Panc1 (cell line): ENCODE measurements at places on chromosomes 11 and 22. TPM values are rescaled to one million over a fixed set of nuclear protein-coding genes. Genes with fewer than 3 reads are reported as not detected.

- no peak overlapping the region for H3K27ac ChIP-seq
- H3K27me3 ChIP-seq, result no peaks in the 10 kb centered on the region
- DNase-seq, result no peak
These were observed 4.8 kb upstream of the NLRP10 start for GRCh38 chr11:7969756-7970646.

DNA sequence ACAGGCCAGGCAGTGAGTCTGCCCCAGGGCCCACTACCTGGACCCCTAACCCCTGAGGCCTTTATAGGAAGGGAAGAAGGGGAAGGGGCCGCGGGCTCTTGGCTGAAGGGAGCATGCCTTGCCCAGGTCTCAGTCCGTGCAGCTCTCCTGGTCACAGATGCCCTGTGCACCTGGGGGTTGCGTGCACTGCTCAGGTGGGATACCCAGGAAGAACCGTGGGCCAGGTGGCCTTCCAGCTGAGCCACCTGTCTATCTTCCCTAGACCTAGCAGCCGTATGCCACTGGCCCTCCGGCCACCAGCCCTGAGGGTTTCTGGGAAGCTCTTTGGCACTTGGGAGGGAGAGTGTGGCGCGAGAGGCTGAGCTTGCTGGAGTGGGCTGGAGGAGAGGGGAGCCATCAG, 1178.6 kb downstream of the BRD1 start:
- H3K4me3 ChIP-seq, result no peak overlapping the region
- DNase-seq, result no peak
- no peaks in the 10 kb centered on the region; the same call in 1 of the 2 replicates for H3K27me3 ChIP-seq
- H3K27ac ChIP-seq, result no peak overlapping the region
- no peaks in the 10 kb centered on the region for H3K4me1 ChIP-seq

DNA sequence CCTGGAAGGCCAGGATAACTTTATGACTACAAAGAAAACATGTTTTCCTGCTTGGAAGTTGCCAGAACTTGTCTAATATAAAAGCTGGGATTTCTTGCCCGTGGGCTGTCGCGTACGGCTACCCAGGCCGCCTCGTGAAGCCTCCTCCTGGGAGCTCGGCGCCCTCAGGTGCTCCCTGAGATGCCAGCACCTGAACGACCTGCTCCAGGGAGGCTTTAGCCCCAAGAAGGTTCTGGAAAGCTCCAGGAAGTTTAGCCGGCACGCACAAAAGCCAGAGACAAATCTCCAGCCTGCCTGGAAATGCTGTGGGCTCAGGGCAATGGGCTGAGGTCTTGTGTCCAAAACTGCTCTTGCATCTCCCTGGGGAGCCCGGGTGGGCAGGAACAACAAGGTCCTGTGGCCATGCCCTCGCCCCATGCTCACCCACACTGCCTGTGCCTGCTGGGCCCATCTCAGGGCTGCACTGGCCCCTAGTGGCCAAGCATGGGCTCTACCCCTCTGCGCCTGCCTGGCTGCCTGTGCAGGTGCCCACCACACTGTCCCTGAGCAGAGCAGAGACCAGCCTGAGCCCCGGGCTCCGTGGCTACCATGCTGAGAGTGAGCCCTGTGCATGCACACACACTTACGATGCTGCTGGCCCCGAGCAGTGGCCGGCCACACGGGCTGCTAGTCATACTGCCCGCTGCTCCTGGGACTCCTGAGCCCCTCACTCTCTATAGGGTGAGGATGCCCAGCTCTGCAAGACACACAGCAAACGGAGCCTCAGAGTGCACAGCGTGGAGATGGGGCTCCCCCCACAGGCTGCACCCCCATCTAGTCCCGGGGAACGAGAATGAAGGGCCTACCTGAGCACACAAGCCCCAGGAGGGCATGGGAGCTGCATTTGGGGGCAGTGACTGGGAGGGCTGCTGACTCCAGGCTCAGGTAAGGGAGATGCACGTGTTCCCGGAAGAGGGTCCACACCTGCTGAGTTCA, 4.9 kb upstream of the CELSR1 start:
- no peaks in the 10 kb centered on the region for H3K27me3 ChIP-seq
- no peak overlapping the region for H3K4me3 ChIP-seq
- no peaks in the 10 kb centered on the region for H3K36me3 ChIP-seq

GRCh38 chr11:61914471-61915171, 2.7 kb downstream of the RAB3IL1 start:
- H3K36me3 ChIP-seq, result no peaks in the 10 kb centered on the region
- H3K4me1 ChIP-seq, result no peaks in the 10 kb centered on the region
- DNase-seq, result no peak

- no peaks in the 10 kb centered on the region for H3K27me3 ChIP-seq
- DNase-seq, result no peak
- no peak overlapping the region for H3K27ac ChIP-seq
- peaks cover 6% of the 10 kb centered on the region; the same call in 1 of the 2 replicates for H3K4me1 ChIP-seq
These were observed 14.2 kb upstream of the ZC3H12C start for GRCh38 chr11:110078923-110079544.

Gene NAALAD2
- total RNA-seq, result not detected

Gene GGTLC2
- total RNA-seq, result not detected

DNA sequence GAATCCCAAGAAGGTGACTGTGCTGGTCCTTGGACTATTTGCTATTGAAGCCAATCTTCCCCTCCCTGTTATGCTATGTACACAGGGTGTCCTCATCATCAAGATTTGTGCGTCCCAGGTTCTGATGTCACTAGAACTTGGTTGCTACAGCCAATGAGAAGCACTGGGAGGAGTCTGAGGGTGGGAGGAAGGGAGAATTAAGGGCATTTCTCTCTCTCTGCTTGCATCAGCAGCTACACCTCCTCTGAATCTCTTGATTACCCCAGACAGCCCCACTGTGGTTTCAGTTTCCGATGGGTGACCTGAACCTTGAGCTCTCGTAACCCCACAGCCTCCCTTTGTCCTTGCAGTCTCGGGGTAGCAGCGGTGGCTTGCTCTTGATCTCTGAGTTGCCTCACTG, 212.4 kb upstream of the SESN3 start:
- DNase-seq, result no peak
- H3K36me3 ChIP-seq, result no peaks in the 10 kb centered on the region
- H3K27me3 ChIP-seq, result no peaks in the 10 kb centered on the region
- no peaks in the 10 kb centered on the region for H3K4me1 ChIP-seq

DNA sequence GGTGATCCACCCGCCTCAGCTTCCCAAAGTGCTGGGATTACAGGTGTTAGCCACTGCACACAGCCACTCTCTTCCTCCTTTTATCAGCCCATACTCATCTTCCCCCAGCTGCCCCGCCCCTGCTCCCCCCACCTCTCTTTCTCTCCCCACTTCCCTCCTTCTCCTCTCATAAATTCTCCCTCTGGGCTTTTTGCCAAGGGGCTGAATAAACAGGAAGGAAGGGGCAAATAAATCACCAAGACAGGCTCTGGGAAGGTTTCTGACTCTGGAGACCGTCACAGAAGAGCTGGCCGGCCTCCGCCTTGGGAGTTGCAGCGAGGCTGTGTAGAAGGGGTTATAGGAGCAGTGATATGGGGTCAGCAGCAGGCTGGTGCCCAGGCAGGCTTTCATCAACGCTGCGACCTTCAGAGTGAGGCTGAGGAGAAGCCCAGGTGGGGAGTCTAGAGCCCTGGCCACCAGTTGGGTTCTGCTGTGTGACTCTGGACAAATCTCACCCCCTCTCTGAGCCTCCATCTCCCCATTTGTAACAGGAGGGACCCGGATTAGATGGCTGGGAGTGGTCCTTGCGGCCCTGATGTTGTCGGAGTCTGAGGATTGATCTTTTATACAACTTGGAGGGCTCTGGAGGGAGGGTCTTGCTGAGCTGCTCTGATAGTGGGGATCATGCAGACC, 62.6 kb upstream of the RASD2 start:
- H3K36me3 ChIP-seq, result no peaks in the 10 kb centered on the region
- no peak overlapping the region for H3K27ac ChIP-seq
- H3K4me3 ChIP-seq, result no peak overlapping the region
- H3K27me3 ChIP-seq, result no peaks in the 10 kb centered on the region
- H3K4me1 ChIP-seq, result no peaks in the 10 kb centered on the region

Gene CBLIF
- not detected for total RNA-seq

DNA sequence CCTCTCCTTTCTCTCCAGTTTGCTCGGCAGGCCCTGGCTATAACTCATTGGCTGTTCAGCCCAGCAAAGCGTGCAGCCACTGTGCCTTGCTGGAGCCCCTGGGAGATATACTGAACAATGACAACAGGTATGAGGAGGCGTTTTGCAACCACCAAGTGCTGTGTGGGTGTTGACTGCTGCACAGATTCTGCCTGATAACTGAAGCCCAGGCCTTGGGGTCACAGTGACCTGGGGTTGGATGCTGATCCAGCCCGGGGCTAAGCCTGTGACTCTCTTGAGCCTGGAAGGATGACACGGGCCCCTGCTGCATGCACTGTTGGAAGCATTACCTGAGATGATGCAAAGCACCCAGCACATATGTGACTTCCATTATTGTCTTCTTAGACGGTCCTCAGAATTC, 13.7 kb upstream of the A4GALT start:
- DNase-seq, result no peak
- H3K4me1 ChIP-seq, result no peaks in the 10 kb centered on the region
- no peak overlapping the region for H3K4me3 ChIP-seq
- H3K27me3 ChIP-seq, result no peaks in the 10 kb centered on the region
- no peaks in the 10 kb centered on the region for H3K36me3 ChIP-seq

DNA sequence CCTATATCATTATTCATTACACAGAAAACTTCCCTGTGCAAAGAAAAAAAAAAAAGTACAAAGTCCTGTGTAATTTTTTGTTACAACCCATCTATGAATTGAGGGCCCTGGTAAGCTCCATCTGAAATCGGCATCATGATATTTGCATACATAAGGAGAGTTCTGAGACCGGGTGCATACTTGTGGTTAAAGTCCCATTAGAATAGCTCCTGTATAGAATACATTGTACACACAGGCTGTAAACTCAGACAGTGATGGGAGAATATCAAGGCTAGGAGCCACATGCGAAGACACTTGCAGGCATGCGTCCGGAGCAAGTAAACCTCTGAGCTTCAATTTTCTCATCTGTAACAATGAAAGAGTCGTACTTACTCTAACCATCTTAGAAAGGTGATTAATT, 353.2 kb downstream of the ETS1 start:
- H3K27me3 ChIP-seq, result no peaks in the 10 kb centered on the region
- H3K4me1 ChIP-seq, result no peaks in the 10 kb centered on the region
- H3K27ac ChIP-seq, result no peak overlapping the region

- H3K4me3 ChIP-seq, result no peak overlapping the region
- no peaks in the 10 kb centered on the region for H3K36me3 ChIP-seq
- no peaks in the 10 kb centered on the region for H3K27me3 ChIP-seq
- no peaks in the 10 kb centered on the region for H3K4me1 ChIP-seq
- no peak overlapping the region for H3K27ac ChIP-seq
- no peak for DNase-seq
These were observed 301.8 kb upstream of the FAT3 start for GRCh38 chr11:91922846-91923245.

Gene REXO2
- 111 TPM for total RNA-seq

DNA sequence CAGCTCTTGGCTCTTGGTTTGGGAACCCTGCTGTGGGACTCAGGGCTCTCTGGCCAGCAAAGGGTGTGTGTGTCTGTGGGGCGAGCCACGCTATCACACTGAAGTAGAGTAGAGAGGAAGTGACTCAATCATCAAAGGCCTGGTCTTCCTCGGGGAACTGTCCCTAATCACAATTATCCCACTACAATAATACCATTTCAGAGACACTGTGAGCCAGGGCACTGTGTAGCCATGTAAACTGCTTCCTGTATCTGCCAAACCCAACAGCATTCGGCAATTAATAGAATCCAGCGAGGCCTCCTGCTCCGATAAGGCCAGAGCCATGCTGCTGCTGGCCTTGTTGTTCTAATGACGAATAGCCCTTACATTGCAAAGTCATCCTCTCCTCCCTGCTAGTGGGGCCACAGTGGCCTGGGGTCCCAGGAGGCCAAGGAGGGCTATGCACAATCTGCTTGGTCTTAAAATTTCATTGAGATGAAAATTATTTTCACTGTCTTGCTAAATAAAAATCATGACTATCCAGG, 49.8 kb upstream of the LMO2 start:
- H3K4me3 ChIP-seq, result no peak overlapping the region
- DNase-seq, result no peak
- H3K27me3 ChIP-seq, result no peaks in the 10 kb centered on the region; the same call in 1 of the 2 replicates
- no peaks in the 10 kb centered on the region for H3K36me3 ChIP-seq

DNA sequence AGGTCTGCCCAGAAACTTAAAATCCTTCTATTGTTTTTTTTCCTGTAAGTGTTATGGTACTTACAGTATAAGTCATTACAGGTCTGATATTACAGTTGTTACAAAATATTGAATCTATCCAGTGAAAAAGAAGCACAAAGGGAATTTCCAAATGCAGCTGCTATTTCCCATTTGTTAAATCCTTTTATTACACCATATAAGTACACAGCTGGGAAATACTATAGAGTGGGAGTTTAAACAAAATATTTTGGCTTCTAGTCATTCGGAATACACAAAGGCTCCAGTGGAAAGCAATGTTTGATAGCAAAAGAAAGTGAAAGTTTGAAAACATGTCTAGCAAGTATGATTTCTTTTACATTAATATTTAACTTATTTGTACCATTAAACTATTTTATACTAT, 18.0 kb downstream of the SOX6 start:
- no peaks in the 10 kb centered on the region for H3K4me1 ChIP-seq
- H3K27ac ChIP-seq, result no peak overlapping the region
- no peak for DNase-seq
- H3K27me3 ChIP-seq, result no peaks in the 10 kb centered on the region

- no peaks in the 10 kb centered on the region for H3K27me3 ChIP-seq
- H3K36me3 ChIP-seq, result no peaks in the 10 kb centered on the region
These were observed 5.5 kb upstream of the DNAL4 start for GRCh38 chr22:38799265-38800002.

Gene APOA4
- total RNA-seq, result not detected

- no peak for DNase-seq
- no peaks in the 10 kb centered on the region for H3K36me3 ChIP-seq
- no peak overlapping the region for H3K4me3 ChIP-seq
- no peaks in the 10 kb centered on the region for H3K4me1 ChIP-seq
- H3K27ac ChIP-seq, result no peak overlapping the region
These were observed 159.1 kb downstream of the WNT11 start for GRCh38 chr11:76047231-76047630.

DNA sequence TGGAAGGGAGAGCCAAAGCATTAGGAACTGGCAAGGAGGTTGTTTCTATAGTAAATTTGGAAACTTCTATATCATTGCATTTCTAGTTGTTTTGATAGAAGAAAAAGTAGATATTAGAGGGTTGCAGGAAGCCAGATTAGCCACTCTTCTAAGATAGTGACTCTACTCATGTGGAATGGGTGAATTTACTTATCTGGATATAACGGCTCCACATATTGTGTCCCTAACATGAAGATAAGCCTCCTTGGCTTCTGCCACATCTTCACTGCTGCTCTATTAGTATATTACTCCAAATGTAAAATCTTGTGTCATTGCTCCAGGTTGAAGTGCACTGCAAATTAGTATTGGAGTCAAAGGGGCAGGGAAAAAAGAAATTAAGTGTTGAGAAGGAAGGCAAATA, 283.3 kb downstream of the CASP12 start:
- no peaks in the 10 kb centered on the region for H3K27me3 ChIP-seq
- H3K27ac ChIP-seq, result no peak overlapping the region
- DNase-seq, result no peak
- no peaks in the 10 kb centered on the region for H3K36me3 ChIP-seq
